ENCODE measurements at places on chromosomes 1 and 21. TPM values are rescaled to one million over a fixed set of nuclear protein-coding genes. Genes with fewer than 3 reads are reported as not detected.

DNA sequence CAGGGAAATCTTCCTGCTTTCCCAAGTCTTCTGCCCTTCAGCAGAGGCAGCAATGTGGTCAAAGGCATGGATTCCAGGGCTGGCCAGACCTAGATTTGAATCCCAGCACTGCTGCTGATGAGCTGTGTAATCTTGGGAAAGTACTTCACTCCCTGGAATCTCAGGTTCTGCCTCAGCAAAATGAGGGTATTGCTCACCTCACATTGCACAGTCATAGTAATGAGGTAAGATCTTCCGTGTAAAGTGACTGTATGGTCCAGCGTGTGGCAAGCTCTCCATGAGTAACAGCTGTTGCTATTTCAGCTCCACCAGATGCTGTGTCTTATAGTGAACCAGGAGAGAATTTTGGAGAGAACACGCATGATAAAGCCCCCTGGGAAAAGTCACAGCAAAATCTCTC, 56.1 kb upstream of the F3 start:
- DNase-seq = no peak

- DNase-seq = no peak
Observed at GRCh38 chr1:40372658-40373322, 737 bp upstream of the SMAP2 start.

DNA sequence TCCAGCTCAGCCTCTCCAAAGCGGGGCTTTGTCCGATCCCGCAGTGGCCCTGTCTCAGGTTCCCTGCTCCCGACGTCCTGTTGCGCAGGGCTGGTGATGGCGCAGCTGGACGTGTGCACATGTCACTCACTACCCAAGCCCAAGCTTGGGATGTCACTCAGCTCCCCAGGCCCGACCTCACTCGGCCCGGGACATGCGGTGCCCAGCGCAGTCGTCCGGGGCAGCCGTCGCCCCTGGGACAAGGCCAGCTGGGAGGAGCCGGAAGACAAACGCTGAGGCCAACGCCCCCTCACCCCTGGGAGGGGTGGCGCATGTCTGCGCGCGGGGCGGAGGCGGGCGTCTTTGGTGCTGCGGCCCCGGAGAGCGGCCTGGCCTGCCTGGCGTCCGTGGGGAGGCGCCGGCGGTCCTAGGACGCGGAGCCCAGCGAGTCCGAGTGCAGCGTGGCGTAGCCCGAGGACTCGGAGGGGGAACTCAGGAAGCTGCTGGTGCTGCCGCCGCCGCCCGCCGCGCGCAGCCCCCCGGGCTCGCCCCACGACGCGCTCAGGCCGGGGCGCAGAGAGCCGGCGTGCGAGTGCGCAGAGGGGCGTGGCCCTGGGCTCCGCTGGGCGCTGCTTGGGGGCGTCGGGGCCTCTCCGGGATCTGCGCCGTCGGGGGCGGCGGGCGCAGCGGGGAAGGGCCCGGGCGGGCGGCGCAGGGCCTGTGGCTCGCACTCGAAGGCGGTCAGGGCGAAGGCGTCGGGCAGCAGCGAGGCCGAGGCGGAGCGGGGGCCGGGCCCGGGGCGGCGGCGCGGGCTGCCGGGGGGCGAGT, 5.2 kb downstream of the HES3 start:
- DNase-seq = peak; percentile 46

- DNase-seq = no peak
Observed at GRCh38 chr1:62325681-62326080, 6.4 kb upstream of the KANK4 start.

GRCh38 chr1:21963477-21964217, 13.2 kb upstream of the CELA3B start:
- DNase-seq = peak; percentile 92

- DNase-seq = no peak
Observed at GRCh38 chr21:28781602-28782276, 210.9 kb downstream of the LTN1 start.

GRCh38 chr1:51061231-51061918, 40.7 kb upstream of the C1orf185 start:
- no peak for DNase-seq

DNA sequence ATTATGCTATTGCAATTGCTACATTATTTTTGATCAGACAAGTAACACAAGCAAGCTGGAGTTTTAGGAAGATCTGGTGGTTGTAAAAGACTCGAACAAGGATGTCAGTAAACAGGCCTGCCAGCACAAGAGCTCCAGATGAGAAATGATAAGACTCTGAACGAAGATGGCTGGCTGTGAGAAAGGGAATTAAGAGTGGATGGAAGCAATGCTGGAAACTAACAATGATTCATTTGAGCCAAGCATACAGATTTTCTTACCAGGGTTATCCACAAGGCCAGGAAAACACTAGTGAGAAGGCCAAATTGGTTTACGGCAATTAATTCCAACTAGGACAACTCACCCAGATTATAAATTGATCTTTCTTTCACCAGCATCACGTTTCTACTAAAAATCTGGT, 54.2 kb downstream of the NRIP1 start:
- no peak for DNase-seq

PROX1 gene
- total RNA-seq = 14.7 TPM

OXCT2 gene
- total RNA-seq = 0.77 TPM

TMEM269 gene
- total RNA-seq = not detected

LRRC71 gene
- not detected for total RNA-seq

PPM1J gene
- 0.80 TPM for total RNA-seq

TSSK3 gene
- total RNA-seq = 0.99 TPM
